Psoas muscle (tissue), 8 donors: ENCODE measurements at places on chromosomes 6 and 20. TPM values are rescaled to one million over a fixed set of nuclear protein-coding genes. Genes with fewer than 3 reads are reported as not detected.
A peak's percentile ranks its signal among the peaks of the same experiment; 100 is the strongest.

GRCh38 chr6:16602035-16602434 lies 159.2 kb downstream of the ATXN1 start:
- DNase-seq, result no peak

DNA sequence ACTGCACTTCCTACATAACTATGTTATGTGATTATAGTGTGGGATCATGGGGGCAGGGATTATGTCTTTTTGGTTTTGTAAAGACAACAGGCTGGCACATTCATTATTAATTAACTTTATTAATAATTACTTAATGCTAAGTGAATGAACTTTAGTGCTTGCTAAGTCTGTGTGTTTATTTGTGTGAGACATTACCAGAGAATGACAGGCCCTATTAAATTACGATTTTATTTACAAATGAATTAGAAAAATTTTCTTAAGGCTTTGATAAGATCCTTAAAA lies 100.9 kb downstream of the CD83 start:
- no peak for DNase-seq

DNA sequence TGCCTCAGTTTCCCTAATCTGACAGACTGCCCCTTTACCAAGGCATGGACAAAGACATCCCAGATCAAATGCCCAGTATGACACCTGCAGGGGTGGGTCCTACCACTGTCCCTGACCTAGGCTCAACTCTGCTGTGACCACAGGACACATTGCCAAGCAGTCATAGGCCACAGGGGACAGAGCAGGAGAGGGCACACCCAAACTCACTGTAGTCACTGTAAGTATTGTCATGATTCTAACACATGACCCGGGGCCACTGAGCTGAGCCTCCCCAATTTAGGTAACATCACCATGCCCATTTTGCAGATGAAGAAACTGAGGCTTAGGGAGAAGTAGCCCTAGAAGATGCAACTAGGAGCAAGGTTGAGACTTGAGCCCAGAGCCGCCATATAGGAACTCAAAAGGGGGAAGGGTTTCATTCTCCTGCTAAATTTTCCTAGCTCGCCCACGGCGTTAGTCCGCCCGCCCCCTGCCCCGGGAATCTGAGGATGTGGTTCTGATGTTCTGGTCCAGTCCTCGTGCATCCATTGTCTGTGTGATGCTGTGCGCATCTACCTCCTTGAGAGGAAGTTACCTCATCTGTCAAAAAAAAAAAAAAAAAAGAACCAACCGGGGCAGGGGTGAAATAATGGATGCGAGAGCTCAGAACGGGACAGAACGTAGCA lies 44.8 kb downstream of the PMEPA1 start:
- peak; percentile 34 for DNase-seq

DNA sequence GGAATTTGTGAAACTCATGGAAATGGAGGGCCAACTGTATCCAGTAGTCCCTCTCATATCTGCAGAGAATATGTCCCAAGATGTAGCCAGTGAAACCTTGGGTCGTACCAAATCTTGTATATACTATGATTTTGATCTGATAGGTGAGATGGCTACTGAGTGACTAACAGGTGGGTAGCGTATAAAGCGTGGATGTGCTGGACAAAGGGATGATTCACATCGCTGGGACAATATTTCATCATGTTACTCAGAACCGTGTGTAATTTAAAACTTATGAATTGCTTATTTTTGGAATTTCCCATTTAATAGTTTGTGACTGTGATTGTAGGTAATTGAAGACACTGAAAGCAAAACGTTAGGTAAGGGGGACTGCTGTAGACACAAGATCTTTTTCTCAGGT lies 144.1 kb downstream of the SMAP1 start:
- DNase-seq, result no peak

DNA sequence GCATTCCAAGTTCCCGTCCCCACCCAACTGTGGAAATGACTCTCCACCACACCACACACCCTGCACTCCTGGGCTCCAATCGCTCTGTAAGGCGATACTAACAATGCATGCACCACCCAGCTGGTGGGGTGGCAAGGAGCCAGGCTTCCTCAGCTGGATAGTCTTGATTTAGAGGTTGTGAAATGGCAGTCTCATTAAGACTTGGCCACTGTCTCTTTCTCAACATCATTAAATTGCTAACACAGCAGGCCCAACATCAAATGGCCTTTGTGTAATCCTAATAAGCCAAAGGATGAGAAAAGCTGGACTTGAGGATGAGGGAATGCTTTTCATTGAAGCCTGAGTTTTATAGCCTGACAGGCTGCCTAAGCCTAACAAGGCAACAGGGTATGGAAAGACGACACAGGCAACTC lies 223.7 kb downstream of the GMDS start:
- DNase-seq, result peak; percentile 81

DNA sequence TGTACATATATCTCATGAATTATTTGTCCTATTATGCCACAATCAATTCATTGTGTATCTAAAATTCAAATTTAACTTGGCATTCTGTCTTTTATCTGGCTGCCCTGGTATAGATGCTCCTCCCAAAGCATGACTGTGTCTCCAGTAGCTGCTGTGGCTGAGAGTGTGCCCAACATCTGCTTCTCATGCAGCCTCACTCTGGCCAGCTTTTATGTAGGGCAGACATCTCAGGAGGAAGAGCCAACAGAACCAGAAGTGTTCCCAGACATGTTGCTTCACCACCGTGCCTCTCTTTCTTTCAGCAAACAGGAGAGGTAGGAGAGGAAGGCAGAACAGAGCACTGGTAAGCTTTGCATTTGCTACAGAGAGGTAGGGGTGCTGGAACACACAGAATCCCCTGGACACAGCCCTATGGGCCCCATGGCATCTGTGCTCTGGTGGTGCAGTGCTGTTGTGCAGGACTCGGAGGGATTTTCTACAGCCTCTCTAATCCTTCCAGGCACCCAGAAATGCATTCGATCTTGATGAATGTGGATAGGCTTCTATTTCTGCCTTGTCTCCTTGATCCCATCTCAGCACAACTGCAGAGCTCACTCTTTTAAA lies 637.1 kb downstream of the UTRN start:
- DNase-seq, result no peak

DNA sequence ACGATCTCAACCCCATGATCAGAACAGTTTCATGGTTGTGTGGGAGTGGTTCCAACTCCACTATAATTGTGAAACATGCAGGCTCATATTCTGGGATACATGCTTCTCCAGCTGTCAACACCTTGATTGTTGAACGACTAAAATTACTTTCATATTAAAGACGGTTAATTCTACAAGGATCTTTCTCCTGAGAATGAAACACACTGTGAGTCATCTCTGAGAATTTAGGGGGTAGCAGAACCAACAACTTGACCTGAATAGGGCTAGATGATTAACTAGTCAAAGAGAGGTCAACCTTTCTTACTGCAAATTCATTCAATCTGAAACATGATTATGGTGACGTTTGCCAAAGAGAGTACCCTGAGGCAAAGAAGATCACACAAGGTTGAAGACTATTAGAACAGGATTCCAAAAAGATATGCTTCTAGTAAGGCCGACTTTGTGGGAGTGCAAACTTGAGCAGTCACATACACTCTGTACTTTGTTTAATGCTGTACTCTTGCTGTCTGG lies 175.2 kb upstream of the CITED2 start:
- DNase-seq, result no peak

- DNase-seq, result no peak
Observed at GRCh38 chr6:45455408-45455807, 77.7 kb upstream of the SUPT3H start.

DNA sequence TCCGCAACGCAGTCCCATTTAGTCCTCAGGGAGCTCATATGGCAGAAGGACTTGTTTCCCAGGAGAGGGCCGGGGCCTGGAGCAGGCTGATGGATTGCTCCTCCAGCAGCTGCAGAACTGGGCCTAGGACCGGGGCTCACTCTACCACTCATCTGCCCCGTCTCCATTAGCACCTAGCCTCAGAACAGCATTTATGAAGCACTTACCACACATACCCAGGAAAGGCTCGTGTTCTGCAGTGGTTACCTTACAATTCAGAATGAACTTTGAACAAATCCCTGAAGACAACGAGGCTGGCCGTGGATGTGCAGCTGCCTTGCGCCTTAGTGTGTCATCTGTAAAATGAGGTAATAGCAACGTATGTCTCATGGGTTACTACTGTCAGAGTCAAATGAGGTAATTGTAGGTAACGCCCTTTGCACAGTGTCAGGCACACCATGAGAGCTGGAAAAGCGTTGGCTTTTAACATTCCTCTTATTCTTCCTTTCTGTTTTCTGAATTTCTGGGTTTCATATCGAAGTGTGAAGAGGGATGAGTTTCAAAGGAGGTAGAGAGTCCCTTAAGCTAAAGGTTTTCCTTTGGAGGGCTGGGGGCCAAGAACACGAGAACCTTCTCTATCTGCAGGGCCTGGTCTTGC lies 46.3 kb upstream of the CD93 start:
- no peak for DNase-seq

DNA sequence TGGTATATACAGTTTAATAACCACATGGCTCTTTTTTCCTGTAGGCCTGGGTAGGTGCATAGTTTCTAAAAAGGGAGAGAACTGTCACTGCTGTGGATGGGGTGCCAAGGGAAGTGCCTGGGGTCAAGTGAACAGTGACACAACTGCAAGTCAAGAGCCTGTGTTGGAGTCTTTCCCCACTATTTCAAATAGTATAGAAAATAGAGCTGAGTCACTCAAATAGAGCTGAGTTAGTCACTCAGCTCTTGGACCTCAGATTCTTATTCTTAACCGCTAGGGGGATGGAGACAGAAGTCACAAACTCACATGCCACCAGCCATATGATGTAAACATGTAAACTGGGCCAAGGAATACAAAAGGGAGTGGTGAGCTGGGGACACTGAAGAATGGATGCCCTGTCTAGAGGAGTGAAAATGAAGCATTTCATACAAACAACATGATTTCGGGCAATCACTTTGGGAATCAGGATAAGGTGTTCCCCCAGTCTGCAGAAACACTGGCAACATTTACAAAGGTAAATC lies 2.1 kb downstream of the NQO2 start:
- DNase-seq, result no peak

DNA sequence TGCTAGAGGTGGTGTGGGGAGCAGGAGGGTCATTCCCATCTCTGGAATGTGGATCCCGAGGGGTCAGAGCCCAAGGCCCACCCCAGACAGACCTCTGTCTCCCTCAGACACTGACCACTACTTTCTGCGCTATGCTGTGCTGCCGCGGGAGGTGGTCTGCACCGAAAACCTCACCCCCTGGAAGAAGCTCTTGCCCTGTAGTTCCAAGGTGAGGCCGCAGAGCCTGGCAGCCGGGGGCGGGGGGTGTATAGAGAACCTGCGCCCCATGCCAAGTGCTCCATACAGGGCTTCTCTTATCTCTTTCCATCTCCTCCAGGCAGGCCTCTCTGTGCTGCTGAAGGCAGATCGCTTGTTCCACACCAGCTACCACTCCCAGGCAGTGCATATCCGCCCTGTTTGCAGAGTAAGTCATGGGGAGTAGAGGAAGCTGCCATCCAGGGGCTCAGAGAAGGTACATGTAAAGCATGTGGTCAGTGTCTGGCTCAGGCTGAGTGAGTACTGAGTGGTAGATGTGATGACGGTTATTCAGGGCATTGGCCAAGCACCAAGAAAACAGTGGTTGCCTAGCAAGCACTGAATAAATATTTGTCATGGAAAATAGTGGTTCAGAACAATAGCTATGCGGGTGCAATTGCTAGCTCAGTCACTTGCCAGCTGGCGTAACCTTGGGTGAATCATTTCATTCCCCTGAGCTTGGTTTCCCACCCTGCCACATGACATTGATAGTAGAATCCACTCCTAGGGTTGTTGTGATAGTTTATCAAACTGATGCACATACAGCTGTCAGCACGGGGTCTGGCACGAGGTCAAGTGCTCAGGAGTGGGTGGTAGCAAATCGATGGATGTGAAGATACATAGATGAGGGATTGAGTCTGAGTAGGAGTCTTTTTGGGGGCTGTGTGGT lies 3.5 kb downstream of the PIGT start:
- DNase-seq, result peak; percentile 63

DNA sequence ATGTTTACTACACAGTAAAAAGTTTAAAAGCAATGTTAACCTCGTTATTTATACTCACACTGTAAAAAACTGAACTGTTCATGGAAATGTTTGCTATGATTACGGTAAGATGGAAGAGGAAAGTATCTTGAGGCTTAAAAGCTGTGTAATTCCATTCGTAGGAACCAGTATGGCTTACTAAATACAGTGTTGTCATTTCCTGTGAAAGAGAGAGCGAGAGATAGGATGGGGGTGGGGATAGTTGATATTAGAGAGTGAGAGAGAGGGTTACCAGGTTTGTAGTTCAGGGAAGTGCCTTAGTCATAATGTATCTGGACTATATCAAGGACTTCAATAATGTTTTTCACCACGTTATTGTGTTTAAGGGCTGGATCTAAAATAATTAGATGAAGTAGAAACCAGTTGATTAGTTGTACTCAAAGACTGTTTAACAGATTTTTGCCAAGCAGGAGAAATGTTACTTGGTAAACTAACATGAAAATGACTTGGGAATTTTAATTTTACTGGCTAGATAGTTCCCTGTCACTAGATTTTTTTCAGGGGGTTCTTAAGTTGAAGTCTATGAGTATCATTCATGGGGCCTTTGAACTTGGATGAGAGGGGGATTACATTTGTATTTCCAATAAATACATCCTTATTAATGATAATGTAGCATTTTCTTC lies 30.4 kb downstream of the AFDN start:
- DNase-seq, result no peak

GRCh38 chr6:119243657-119244056 lies 105.9 kb downstream of the MAN1A1 start:
- no peak for DNase-seq

DNA sequence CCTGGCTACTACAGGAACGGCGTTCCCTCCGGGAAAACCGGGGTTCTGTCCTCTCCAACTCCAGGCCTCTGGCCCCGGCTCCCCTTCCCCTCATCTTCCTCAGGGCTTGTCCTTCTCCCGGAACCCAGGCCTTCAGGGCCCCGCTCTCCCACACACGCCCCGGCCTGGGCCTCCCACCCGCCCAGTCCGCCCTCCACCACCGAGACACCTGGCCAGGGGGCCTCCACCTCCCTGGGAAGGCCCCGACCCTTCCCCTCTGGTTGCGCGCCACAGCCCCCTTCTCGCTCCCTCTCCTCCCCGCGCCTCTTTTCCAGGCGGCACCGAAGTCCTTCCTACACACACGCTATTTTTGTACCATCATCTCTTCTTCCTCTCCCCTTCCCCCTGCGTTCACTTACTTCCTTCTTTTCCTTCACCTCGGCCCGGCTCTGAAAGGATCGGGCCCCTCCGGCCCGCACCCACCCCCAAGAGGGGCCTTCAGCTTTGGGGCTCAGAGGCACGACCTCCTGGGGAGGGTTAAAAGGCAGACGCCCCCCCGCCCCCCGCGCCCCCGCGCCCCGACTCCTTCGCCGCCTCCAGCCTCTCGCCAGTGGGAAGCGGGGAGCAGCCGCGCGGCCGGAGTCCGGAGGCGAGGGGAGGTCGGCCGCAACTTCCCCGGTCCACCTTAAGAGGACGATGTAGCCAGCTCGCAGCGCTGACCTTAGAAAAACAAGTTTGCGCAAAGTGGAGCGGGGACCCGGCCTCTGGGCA lies 1.3 kb upstream of the SIRPA start:
- DNase-seq, result no peak

GRCh38 chr20:14334306-14334930 lies 3.0 kb downstream of the FLRT3 start:
- DNase-seq, result no peak

GRCh38 chr6:43181621-43181941 lies 415 bp upstream of the CUL9 start:
- DNase-seq, result no peak

Gene DNAH8
- not detected for total RNA-seq

Gene SMOC2
- 13.5 TPM for total RNA-seq

Gene PRRT1
- total RNA-seq, result 0.51 TPM

Gene QRSL1
- total RNA-seq, result 19.1 TPM

Gene RPRD1B
- 55.7 TPM for total RNA-seq

Gene UFL1
- total RNA-seq, result 24.7 TPM

Gene SCRT2
- total RNA-seq, result not detected

Gene BPI
- not detected for total RNA-seq

Gene TNF
- not detected for total RNA-seq

Gene HCK
- 3.3 TPM for total RNA-seq

Gene RPS10
- 836 TPM for total RNA-seq

Gene RBM24
- 215 TPM for total RNA-seq
